ENCODE measurements at places on chromosomes 6 and 20. TPM values are rescaled to one million over a fixed set of nuclear protein-coding genes. Genes with fewer than 3 reads are reported as not detected.

The CENPB gene
- 32.2 TPM for total RNA-seq

The IRAK1BP1 gene
- total RNA-seq = 16.1 TPM

- DNase-seq = no peak
Observed at GRCh38 chr6:19879663-19880062, 42.5 kb downstream of the ID4 start.

- DNase-seq = no peak
Observed at GRCh38 chr6:2507016-2507415, 243.7 kb downstream of the MYLK4 start.

DNA sequence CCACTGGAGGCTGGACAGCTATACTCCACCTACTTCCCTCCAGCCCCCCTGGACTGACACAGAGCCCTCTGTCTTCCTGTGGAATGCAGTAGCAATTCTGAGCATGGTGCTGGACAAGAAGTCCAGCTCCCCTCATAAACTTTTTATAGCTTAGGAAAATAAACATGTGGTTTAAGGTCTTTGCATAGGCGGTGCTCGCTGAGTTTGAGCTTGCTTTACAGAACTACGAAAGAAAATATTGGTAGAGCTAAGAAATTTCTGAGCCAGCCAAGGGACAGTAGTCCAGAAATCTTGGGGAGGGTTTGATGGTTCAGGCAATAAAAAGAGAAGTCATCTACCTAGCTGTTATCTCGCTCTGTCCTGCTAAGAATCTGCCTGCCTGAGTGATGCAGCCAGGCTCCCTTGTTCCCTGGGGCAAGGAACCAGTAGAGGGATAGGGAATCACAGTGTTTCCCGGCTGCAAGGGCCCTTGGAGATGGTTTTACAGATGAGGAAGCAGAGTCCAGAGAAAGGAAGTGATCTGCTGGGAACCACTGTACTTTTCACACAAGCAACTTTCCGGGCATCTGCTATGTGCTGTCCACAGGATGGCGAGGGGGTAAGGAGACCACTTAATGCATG lies 343.4 kb downstream of the CDC5L start:
- DNase-seq = no peak

DNA sequence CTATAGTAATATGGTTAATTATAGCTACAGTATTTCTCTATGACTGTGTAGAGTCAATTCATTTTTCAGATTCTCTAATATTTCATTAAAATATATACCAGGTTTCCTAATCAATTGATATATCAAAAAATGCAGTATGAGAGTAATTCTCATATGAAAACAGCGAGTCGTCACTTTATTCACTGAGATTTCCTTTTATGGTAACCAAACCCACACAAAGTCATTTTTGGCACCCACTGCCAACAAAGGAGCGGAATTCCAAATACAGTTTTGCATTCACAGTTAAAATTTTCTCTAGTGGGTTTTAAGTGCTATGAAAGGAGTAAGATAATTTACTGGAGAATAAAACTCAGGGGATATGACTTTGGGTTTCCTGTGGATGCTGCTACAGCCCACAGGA lies 163.8 kb downstream of the HIVEP2 start:
- no peak for DNase-seq

DNA sequence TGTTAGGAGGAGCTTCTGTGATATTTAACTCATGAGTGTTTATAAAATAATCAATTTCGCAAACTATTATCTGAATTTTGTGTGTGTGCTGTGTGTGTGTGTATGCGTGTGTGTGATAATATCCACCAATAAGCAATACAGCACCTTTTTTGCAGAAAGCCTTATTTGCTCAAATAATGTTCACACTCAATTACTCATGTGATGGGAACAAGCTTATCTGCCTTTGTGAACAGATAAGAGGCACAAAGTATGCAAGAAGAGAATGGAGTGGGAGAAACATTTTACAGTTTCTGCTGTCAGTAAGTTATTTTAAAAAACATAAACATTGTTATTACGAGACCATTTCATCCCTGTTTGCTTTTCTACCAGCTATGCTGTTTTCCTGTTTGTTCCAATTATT lies 36.7 kb upstream of the PTPRK start:
- DNase-seq = no peak

- DNase-seq = no peak
Observed at GRCh38 chr6:24780206-24780605, 5.5 kb downstream of the GMNN start.

- DNase-seq = peak; percentile 20
Observed at GRCh38 chr6:127879685-127880084, 21.2 kb downstream of the THEMIS start.
